GOT3 (cell line): ENCODE measurements at places on chromosomes 1 and 21.

DNA sequence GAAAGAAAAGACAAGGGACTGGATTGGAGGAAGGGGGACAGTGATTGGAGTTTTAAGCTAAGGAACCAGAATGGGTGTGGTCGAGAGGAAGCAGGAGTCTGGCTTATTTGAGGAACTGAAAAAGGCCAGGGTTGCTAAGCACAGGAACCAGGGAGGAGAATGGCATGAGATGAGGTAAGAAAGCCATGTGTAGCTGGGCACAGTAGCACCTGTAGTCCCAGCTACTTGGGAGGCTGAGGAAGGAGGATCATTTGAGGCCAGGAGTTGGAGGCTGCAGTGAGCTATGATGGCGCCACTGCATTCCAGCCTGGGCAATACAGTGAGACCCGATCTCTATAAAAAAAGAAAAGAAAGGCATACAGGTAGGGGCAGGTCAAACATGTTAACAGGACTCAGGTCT lies 8.1 kb upstream of the KHDRBS1 start:
- no peak for DNase-seq

- DNase-seq = no peak
Measured at GRCh38 chr1:26044971-26045721, 772 bp downstream of the SLC30A2 start.

- DNase-seq = no peak
Measured at GRCh38 chr1:6103854-6104530, 58.3 kb downstream of the KCNAB2 start.

- no peak for DNase-seq
Measured at GRCh38 chr1:56534130-56534651, 45.2 kb downstream of the PLPP3 start.

DNA sequence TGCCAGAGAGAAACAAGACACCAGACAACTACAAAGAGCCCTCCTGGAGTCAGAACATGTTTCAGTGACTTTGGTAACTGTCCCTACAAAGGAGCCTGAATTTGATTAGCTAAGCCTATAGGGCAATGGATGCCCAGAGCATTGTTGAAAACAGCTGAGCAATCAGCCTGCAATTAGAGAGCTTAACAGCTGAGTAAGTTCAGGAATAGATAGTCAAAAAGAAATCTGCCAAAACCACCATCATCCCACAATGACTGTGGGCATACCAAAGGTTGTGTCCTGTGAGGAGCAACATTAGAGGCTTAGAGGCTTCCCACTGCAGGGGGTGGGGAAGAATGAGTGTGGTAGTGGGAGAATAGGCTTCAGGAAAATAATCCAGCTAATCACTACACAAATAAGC lies 32.1 kb downstream of the SH3BP5L start:
- DNase-seq = no peak
